Stimulated activated CD4-positive, alpha-beta T cell treated with anti-CD3 and anti-CD28 coated beads, Interleukin-4, amount 100 ng/mL, for 24 hours (primary cell): ENCODE measurements at places on chromosomes 3 and 15.

DNA sequence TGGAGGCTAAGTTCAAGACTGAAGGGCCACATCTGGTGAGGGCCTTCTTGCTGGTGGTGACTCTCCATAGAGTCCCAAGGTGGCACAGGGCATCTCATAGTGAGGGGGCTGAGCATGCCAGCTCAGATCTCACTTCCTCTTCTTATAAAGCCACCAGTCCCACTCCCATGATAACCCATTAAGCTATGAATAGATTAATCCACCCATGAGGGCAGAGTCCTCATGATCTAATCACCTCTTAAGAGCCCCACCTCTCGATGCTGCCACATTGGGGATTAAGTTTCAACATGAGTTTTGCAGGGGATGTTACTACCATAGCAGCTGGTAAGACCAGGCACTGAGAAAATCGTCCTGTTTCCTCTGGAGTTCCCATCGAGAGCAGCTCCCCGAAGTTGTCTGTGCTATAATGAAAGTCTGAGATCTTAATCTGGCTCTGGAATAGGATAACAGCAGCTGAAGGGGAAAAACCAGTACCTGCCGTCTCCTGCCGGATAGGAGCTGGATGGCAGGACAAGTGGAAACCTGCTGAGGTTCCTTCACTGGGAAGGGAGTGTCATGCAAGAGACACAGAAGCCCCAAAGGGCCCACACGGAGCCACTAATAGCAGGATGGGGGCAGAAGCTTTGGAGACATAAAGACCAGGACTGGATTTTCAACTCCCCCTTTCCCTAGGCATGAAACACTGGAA, 79.5 kb upstream of the EPHB3 start:
- no peak for DNase-seq

DNA sequence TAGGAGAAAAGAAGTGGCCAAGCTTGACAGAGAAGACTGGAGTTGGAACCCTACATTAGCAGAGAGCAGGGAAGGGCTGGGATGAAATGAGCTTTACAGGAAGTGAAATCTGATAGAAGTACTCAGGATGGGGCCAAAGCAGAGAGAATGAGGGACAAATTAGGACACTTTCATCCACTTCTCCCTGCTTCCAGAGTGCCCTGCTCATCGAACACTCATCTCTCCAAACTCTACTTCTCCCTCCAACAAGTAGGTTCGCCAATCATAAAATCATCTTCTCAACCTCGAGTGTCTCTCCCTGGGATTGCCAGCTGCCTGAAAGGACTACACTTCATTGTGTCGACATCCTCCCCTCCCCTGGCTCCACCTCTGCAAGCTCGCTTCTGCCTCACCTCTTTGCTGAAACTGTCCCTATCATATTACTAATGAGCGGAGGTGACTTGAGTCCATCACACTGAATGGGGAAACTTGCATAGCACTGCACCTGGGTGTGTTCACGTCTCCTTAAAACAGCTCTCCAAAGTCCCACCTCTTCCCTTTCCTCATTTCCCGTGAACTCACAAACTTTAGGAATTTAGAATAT, 365.8 kb downstream of the FOXP1 start:
- no peak for DNase-seq

- DNase-seq = no peak
Observed at GRCh38 chr3:104323226-104323625, 1043.5 kb upstream of the ALCAM start.

DNA sequence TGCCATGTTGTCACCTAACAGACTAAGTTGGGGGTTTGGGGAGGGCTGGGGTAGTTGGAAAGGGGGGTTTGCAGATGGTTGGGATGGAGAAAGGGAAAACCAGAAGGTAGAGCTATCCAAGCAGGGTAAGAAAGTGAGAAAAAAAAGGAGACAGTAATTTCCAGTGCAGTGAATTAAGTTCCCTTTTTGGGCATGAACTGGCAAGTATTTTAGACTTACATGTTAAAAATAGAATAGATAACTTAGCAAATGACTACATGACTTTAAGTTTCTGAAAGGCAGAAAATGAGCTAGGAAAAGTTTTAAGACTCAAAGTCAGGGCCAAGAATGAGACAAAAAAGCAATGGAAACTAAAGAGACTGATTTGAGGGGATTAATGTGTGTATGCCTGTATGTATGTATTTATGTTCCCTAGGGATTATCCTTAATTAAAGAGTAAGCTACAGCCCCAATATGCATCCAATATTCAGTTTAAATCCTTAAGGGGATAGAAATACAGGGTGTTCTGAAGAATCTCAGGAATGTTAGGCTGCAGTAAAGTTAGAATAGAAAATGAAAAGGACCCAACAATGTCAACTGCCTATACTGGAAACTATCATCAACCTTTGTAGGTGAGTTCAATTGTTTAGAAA, 285.2 kb upstream of the MME start:
- no peak for DNase-seq

- DNase-seq = no peak
Observed at GRCh38 chr3:150038830-150039229, 68.1 kb upstream of the PFN2 start.

DNA sequence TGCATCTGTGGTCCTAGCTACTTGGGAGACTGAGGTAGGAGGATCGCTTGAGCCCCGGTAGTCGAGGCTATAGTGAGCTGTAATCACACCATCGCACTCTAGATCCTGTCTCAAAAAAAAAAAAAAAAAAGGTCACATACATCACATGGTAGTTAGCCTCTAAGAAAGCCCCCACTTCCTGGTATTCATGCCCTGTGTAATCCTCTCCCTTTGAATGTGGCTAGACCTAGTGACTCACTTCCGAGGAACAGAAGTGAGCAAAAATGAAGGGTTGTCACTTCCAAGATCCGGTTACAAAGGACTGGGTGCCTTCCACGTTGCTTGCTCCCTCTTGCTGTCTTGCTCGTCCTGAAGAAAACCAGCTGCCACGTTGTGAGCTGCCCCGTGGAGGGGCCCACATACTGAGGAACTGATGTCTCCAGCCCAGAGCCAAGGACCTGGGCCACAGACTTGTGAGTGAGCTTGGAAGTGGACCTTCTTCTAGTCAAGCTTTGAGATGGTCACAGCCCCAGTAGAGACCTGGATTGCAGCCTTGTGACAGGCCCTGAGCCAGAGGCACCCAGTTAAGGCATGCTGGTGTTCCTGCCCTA, 12.6 kb upstream of the LCTL start:
- DNase-seq = no peak
